RPMI8226 (cell line): ENCODE measurements at places on chromosomes 16 and 17.

- DNase-seq, result no peak
Observed at GRCh38 chr16:20216591-20217217, 110.6 kb downstream of the GP2 start.

DNA sequence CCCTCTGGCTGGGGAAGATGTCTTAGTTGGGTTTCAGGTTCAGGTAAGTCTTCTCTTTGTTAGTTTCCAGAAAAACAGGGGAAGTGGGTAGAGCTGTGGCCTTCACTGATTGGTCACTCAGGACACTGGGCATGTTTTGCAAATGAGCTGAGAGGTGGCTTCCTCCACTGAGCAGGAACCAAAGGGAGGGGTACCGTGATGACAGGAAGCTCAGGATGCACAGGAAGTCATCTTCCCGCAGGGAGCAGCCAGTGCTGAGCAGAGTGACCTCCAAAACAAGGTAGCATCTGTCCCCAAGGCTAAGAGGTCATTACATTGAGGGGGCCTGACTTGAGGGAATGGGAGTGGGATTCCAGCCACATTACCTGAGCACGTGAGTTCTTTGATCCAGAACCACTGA, 5.6 kb downstream of the NT5C start:
- no peak for DNase-seq

DNA sequence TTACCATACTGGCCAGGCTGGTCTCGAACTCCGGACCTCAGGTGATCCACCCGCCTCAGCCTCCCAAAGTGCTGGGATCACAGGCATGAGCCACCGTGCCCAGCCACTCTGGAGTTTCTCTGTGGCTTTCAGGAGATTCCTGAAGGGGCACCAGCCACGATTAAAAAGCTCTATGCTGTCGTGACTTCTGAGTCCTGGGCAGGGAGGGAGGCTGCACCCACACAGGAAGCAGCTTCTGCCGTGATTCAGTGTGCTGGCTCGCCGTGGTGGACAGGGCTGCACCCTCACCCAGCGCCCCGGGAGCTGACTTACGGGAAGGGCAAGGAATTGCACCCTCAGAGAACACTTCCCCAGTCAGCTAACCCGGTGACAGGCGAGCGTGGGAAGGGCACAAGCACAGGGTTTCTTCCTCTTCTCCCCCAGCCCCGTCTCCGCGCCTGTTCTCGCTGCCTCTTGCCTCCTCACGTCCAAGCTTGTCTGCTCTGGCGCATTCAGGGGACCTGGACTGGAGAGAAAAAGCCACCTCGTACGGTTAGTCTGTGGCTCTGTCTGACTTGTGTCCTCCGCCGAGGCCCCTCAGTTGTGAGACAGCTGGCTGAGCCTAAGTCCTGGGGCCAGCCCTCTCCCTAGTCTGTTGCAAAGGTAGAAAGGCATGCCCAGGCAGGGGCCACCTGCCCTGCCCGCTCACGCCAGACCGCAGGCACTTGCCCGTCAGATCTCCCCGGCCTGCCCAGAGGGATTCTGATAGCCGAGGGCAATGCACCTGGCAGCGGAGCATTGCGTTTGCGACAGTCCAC, 145.0 kb downstream of the SEC14L1 start:
- DNase-seq, result no peak

GRCh38 chr17:44921122-44921882, 6.0 kb upstream of the GFAP start:
- no peak for DNase-seq

- peak; percentile 79 for DNase-seq
Observed at GRCh38 chr16:85752511-85753420, 1.9 kb upstream of the C16orf74 start.

DNA sequence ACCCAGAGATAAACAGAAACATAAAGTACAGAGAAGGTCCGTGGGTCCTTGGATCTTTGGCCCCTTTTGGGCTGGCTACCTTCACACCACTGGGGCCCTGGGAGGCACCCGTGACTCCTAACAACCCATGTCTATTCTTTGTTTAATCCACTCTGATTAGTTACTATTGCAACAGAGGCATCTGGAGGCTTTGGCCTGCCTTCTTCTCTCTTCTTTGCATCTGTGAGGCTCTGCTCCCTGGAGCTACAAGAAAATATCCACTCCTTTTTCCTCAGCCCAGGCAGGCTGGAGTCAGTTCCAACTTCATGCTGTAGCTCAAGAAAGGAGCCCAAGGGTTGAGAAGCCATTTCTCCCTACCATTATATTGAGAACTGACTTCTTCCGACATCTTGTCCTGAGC, 9.5 kb upstream of the CMIP start:
- DNase-seq, result no peak

DNA sequence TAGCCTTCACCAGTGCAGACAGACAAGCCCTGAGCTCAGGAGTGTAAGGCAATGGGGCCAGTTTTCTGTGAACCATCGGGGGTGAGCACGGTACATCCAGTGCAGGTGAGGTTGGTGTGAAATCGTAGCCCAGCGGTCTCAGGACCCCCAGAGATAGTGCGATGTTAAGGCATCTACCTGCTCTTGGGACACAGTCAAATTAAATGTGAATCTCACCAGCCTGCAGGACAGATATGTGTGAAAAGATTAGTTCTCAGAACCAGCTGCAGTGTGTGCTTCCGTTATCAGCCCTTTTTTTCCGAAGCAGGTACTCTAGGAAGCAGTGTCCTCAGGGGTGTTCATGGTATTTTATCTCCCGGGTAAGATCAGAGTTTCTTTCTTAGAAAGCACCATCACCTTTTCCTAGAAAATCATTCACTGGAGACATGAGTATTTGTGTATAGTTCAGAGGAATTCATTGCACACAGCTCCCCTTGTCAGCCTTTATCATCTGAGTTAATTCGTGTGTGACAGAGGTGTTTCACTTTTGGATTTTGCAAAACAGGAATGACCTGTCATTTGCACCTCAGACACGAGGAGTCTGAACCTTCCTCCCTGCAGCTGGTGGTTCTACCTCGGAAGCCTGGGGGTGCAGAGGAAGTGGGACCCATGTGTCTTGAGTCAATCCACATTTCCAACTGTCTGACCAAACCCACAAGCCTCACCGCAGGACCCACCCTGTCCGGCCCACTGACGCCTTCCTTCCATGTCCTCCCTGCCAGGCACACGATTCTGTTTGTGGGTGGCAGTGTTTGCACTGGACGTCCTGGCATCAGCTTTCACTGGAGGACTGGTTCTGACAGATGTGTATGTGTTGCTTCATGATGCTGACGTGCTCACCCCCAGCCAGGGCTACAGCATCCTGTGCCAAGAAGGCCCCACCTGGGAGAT, 107.8 kb downstream of the CLEC16A start:
- DNase-seq, result no peak
